Activated T-cell treated with anti-CD3 and anti-CD28 coated beads, Interleukin-2, amount 50 U/mL, for 1 hour (primary cell): ENCODE measurements at places on chromosomes 3 and 15.

GRCh38 chr15:89187986-89188514 is 33.3 kb downstream of the RLBP1 start:
- DNase-seq = no peak

- no peak for DNase-seq
Observed at GRCh38 chr3:107939691-107940442, 151.0 kb downstream of the CD47 start.

- DNase-seq = no peak
Observed at GRCh38 chr3:119781330-119782198, at the start of gene NR1I2. NR1I2 (plus strand) TSS chr3:119782101.

DNA sequence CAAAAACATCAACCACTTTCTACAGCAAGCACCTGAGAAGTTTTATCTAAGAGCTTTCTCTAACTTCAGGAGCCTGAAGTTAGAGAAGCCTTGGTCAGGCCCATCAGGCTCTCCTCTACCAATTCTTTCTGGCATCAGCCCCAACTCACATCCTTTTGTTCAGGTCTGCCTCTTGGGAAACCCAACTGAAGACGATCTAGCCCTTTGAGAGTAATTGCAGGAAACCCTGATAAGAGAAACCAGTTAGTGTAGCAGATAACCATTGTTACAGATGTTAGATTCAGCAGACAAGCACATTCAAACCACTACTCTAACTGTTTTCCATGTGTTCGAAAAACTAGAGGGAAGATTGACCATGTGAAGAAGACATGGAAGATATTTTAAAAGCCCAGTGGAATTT is 27.0 kb upstream of the DYNC1LI1 start:
- DNase-seq = no peak

DNA sequence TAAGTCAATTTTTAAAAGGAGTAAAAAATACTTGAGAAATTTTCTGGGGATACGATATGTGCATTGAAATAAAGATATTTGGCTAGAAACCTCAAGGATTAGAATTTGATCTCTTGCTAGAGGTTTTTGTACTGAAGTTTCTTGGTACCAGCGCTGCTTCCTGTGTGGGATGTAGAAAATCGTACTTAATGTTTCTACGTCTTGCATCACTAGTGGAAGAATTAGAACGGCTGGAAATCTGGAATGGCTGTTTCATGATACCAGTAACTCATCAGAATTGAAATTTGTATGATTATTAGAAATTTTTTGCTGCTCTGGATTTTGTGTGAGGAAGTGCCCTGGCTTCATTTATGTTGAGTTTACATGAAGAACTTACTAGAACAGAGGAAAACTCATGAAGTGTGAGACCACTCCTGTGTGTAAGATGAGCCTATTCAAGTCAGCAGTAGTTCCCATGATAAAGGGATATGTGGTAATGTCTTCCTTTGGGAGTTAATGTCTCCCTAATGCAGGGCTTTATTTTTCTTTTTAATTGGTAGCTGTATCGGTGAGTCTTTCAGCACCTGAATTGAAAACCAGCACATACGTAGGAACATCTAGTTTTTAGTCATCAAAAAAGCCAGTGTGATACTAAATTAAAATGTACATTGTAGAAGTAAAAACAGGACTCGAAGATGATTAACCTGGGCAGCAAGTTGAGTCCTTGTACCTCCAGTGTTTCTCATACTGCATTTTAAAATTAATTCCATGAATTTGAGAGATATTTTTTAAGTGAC is 3.2 kb downstream of the KBTBD8 start:
- no peak for DNase-seq

DNA sequence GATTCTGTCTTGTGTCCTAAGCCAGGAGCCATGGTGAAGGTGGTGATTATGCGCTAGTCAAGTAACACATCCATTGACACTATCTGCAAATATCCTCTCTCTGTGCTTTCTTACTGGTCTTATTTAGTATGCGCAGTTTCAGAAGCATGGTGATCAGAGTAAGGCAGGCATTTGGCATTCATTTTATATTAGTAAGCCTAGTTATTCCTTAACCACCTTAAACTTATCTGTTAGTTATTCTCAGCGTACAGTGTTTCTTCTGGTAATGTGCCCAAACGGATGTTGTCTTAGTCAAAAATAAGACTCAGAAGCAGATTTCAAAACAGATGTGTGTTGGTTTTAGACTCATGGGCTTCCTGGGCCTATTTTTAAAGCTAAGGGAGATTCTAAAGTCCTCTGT is 329.2 kb downstream of the GRM7 start:
- no peak for DNase-seq

- DNase-seq = no peak
Observed at GRCh38 chr3:58666683-58667082, at the start of gene FAM3D. FAM3D (minus strand) TSS chr3:58666774; CDS start chr3:58655563, 11,211 bp downstream.

DNA sequence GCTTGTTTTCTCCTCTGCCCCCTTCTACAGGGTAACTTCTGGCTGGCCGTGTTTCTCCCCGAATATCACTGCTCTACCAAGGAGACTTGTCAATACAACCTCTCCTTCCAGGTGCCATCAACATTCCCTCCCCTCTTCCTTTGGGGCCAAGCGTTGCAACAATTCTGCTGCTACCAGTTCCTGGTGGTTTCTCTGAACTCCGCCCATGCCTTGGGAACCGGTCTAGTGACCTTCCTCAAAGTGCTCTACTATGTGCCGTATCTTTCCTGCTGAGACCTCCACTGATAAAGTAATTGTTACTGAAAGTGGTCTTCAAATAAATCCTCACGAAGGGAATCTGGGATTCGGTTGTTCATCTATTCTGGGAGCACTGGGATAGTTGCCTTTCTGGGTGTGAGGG is 26.2 kb downstream of the PCSK6 start:
- DNase-seq = no peak

GRCh38 chr15:69499521-69500211 is 47.0 kb downstream of the RPLP1 start:
- DNase-seq = no peak

DNA sequence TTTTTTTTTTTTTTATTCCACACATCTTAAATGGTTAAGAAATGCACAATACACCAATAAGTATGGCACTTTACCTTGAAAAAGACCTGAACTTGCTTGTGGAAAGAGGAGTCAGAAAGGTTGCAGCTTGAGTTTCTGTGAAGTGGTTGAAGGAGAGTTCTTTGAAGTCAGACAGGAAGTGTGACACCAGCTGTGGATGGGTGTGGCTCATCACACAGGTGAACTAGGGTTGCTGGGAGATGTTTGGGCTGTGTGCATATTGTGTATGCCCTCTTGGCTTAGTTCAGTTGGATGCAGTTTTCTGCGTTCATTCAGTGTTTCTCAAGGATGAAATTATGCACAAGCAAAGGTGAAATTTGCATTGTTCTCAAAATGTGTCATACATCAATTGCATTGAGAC is 6.3 kb downstream of the AEN start:
- DNase-seq = peak; percentile 66

DNA sequence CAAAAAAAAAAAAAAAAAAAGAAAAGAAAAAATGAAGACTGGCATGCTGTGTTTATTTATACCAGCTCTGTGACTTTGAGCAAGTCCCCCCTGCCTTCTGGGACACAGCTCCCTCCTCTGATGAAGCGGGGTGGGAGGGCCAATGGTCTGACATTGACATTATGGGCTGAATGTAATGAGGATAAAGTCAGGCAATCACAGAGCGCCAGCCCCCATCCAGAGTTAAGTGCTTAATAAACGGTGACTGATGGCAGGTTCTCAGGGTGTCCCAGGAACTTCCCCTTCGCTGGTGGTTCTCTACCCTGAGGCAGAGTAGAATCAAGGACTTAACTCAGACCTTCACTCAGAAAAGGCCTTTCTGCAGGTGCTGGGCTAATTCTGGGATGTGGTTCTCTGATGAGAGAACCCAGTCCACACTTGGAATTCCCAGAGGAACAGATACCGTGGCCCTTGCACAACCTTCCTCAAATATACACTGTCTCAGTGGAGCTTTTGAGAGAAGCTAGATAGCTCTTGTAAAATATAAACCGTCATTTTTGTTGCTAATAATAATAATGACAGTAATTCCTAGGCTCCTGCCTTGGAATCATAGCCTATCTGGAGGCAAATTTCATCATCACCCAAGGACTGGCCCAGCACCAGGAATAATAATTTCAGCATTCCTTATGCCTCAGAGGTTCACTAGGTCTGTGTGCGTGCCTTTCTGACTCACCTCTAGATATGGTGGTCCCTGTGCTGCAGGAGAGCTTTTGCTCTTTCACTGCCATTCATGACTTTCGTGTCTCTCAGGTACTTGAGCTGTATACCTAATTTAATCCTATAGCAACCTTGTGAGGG is 115.8 kb downstream of the RPLP1 start:
- no peak for DNase-seq

DNA sequence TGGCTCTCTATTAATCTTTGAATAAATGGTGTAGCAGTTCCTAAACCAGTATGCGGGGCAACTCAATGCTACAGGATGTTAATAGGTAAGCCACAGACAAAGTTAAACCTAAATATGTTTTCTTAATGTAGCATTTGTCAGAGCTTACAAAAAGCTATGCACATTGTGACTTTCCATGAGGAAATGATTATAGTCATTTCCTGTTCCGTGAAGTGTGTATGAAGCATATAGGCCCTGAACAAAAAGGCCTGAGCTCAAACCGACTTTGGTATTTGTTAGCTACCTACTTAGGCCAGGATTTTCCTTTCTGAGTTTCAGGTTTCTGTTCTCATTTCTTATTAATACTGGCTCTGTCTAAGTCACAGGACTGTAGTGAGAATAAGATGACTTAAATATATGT is 14.2 kb downstream of the ZNF80 start:
- DNase-seq = no peak

DNA sequence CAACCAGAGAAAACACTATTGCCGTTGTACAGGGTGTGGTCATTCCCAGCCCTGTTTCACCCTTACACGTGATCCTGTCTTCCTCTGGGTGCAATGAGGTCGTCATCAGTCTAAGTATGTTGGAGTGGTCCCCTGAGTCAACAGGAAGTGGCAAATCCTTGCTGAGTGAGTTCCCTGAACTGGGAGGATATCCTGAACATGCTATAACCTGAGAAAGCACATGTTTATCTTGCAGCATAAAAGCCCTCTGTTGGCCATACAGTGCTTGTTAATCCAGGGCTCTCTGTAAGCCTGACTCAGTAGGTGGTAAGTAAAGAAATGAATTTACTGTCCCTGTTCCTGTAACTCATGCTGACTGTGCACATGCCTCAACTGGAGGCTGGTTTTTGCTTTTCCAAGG is 477.8 kb upstream of the RGMA start:
- DNase-seq = no peak

- no peak for DNase-seq
Observed at GRCh38 chr3:20890111-20890519, 704.1 kb upstream of the SGO1 start.

DNA sequence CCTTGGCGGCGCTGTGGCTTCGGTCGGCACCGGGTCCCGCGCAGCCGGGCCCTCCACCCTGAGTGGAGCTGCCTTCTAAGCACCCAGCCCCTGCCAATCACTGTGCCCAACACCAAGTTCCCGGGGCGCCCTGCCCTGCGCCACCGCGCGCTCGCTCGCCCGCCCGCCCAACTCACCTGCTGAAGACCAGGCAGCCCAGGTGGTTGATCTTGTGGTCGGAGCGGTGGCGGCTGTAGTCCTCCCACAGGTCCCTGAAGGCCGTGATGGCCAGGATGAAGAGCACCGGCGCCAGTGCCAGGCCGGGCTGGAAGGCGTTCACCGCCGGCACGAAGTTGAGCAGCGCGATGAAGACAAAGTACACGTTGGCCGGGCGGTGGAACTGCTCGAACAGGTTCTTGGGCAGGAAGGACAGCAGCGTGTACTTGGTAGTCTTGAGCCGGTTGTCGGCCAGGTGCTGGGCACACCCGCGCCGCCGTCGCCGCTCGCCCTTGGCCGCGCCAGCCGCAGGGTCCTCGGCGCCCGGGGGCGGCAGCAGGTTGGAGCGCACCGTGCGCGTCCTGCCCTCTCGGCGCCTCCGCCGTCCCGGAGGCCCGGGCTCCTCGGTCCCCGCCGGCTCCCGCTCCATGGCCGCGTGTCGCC is 536 bp downstream of the ATP10A start:
- DNase-seq = peak; percentile 79

- no peak for DNase-seq
Observed at GRCh38 chr15:41944313-41944940, 27.9 kb downstream of the EHD4 start.

GRCh38 chr3:126449621-126450051 is 26.1 kb downstream of the ZXDC start:
- DNase-seq = no peak

- DNase-seq = no peak
Observed at GRCh38 chr15:64740311-64741170, 34.8 kb downstream of the RBPMS2 start.
